ENCODE measurements at places on chromosomes 6 and 20.

DNA sequence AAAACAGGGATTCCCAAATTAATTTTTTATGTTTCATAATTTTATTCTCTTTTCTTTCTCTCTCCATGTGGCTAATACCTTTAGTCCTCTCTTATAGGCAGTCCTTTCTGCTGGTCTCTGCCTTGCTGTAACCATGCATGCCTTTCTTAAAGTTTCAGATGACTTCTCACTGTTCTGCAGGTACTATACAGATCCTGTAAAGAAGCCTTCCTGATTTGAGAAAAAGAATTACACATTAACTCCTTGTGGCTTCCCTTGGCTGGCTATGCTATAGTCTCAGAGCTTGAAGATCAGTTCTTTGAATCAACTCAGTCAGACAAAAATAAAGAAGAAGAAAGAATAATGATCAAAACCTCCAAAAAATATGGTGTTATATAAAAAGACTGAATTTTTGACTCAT, 7.3 kb upstream of the GPR63 start:
- no peak for DNase-seq

DNA sequence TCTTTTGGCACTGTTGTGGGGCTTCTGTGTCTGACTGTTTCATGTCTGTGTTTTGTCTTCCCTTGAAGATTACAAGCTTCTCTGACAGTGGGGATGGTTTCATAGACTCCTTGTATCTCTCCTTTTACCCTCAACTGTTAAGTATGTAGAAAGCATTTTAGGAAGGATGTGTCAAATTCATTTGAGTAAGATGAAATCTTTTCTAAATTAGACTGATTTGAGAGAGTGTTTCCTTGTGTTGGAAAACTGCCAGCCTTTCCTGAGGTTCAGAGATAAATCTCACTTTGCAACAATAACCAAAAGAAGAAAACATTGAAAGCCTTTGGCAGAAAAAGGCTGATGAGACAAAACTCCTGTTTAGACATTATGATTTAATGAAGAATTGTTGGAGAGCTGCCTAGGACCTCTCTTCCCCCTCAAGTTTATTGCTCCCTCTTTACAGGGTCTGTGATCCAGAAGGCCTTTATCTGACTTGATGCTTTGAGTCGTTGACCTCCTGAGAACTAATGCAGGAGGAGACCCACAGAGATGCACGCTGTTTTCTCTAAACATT, 68.3 kb downstream of the ANKS1A start:
- no peak for DNase-seq

DNA sequence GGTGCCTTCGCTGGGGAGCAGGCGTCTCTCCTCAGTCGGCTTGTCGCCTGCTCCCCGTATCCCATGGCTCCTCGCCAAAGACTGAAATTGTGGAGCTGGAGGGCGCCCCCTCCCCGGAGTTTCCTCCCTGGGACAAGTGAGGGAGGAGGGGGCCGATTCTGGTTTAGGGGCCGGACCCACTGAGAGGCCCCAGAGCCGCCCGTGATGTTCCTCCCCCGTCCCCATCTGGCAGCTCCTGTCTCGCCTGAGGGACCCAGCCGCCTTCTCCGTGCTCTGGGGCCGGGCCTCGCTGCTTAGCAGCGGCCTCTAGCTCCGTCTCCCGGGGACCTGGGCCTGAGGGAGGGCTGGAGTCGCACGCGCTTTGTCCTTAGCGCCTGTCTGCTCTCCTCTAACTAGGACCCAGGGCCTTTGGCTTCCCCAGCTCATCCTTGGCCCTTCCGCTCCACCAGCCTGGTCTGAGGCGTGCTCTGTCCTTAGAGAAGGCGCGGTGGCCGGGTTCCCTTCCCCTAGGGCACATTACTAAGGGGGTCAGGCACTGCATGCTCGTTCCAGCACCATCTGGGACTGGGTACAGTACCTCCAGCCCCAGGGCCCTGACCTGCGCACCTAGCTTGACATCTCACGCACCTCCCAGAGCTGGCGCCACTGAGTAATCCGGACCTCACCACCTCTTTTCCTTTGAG, 29.7 kb downstream of the SLC12A5 start:
- DNase-seq = peak; percentile 86

DNA sequence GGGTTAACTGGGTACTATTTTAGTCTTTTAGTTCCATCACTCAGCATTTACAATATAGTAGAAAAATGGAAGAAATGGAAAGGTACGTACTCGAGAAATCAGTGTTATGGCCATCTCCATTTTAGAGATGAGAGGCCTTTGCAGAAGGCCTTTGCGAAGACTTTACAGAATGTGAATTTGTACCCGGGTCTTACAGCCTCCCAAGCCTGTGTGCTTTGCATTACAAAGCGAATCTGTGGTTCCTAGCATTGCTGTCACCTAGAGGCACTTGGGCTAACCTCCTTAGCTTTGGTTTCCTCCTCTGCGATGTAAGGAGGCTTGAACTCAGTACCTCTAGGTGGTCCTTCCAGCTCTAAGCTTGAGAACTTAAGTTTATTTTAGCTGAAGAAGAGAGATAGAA, 10.9 kb downstream of the VAPB start:
- no peak for DNase-seq

GRCh38 chr6:40854592-40854991, 184.4 kb downstream of the UNC5CL start:
- no peak for DNase-seq

- no peak for DNase-seq
These were observed 10.0 kb upstream of the FAM210B start for GRCh38 chr20:56348746-56349145.

- no peak for DNase-seq
These were observed 74.2 kb upstream of the FUCA2 start for GRCh38 chr6:143585716-143586115.

DNA sequence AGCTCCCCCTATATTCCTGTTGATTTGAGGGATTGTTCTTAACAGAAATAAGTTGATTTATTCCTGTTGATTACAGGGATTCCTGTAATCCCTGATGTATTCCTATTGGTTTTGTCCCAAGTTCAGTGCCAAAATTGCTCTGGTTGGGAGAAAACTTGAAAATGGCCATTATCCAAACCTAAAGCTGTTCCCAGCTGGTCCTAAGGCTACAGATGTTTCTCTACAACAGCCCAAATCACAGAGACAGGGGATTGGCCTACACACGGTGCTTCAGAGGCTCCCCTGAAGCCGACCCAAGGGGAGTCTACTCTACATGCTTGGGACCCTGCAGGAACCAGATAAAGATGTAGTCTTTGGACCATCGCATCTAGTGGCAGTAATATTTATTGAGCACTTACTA, 99.0 kb upstream of the AKAP12 start:
- DNase-seq = no peak

GRCh38 chr6:26521600-26522391, 16.4 kb upstream of the HMGN4 start:
- DNase-seq = peak; percentile 71

DNA sequence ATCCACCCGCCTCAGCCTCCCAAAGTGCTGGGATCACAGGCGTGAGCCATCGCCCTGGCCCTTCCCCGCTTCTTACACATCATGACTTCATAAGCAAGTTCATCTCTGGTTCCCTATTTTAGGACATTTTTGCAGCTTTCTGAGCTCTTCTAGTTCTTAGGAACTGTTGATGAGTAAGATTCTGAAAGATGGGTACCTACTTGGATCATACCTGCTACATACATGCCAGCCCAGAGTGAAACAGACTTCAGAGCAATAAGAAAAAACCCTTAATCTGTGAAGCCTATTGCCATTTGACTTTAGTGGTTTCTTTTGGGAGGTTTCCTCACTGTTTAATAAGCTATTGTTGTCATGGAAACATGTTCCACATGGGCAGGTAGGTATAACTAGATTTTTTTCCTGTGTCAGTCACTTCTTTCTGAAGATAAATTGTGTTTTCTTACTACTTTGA, 27.9 kb upstream of the TMEM217 start:
- no peak for DNase-seq

- DNase-seq = no peak
These were observed 55.5 kb upstream of the THEMIS start for GRCh38 chr6:127956260-127956888.

DNA sequence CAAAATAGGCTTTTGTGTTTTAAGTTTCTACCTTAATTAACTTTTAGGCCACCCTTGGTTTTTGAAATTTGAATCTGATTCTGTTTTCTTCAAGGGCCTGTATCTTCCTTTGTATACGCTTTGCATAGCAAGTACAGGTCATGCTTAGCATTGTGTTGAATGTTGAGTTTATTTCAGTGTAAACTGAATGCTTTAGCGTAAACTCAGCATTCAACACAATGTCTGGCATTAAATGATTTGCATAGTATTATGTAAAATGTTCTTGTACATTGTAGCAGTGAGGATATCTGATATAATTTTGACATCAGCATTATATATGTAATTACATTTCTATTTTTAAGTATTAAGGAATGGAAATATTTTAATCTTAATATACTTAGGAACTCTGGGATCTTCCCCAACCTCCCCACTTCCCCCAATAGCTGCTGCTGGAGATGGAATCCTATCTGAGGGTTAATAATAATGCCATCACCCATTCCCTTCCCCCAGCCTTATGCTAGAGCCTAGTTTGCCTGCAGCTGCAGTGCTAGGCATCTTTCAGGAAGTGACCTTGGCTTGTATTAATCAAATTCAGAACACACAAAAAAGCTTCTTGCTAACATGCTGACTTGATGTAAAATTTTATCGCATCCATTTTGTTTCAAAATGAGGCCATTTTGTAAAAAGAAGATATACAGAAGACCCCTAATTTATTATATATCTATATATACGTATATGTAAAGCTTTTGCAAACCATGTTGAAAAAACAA, 73.1 kb downstream of the NCOA3 start:
- peak; percentile 9 for DNase-seq

DNA sequence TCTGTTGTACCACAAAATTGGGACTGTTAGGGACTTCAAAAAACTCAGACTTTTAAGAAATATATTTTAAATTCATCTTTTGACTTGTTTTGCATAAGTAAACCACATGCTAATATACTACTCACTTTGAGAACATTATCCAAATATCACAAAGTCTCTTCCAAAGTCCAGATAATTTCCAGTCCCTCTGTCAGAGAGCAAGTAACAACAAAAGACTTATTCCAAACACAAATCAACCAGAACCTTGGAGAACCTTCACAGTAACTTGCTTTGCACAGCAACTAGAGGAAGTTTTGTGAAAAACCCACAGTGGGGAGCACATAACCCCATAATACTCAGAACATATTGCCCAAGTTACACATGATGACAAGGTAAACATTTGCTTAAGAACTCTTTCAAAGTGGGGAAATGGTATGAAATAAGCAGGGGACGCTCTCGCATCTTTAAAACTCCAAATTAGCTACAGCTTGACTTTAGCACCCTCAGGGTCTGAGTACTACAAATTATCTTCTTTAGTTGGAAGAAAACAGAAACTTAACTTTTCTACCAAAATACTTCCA, 37.8 kb downstream of the CENPW start:
- no peak for DNase-seq

DNA sequence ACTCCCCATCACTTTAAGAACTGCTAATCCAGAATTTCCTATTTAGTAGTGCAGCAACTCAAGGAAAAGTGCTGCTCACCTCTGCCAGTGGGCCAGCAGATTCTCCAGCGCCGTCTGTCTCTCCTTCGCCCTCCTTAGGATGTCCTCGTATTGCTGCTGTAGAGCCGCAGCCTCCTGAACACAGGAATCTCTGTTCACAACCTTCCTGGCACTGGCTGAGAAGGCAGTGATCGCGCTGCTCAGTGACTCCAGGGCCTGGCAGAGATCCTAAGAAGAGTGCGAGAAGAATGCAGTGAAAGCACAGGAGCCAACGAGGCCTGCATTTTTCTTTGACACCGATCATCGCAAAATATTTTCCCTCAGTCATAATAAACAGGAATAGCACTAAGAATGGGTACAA, 209.0 kb downstream of the SYNE1 start:
- no peak for DNase-seq

DNA sequence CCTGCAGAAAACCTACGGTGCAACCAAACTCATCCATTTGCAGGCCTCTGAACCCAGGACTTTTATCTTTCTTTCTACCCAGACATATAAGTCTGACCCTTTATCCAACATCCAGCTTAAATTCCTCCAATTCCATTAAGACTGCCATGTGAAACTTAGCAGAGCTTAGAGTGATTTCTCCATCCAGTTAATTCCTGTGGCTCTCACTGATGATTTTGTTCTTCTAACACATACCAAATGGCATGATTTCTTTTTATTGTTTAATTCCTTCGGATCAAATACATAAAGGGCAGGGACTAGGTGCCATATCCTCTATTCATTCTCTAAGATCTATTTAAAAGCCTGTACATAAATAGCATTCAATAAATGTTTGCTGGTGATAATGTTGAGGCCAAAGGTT, 92.9 kb downstream of the TASP1 start:
- no peak for DNase-seq

DNA sequence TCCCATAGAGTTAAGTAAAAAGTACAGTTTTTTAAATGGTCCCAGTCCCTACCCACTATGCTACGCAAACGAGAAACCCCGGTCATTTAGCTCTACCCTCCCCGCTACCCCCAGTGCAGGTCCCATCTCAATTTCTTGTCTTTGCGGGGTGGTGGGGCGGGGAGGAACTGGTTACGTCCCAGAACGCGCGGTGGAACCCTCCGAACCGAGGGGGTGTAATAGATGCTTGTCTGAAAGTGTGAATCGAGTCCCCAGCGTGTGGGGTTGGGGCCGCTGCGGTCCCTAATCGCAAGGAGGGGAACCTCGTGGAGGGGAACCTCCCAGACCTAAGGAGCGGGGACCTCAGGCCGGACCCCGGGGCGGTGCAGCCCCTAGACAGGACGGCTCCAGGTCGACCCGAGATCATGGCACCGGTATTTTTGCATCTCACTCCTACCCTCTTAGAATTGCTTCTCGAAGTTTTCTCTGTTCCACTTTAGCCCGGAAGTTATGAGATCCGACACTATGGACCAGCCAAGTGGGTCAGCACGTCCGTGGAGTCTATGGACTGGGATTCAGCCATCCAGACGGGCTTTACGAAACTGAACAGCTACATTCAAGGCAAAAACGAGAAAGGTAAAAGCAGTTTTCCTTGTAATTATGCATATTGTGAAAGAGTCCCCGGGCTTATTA, 779 bp downstream of the HEBP2 start:
- no peak for DNase-seq

DNA sequence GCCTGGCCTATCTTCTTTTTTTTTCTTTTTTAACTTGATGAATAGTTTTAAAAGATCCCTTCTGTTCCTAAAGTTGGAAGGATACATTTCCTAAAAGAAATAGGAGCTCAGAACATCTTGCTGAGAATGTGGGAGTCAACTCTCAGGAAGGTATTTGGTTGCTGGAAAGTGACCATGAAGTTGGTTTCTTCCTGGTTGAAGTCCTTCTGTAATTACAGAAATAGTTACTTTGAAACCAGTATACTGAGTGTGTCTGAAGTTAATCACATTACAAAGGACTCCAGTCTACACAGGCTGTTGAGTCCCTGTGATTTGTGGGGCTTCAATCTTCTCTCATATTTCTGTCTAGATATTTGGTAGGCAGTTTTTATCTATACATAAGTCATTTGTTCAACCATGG, 9.8 kb upstream of the PLEKHG1 start:
- DNase-seq = no peak

GRCh38 chr6:21265730-21266044, 327.9 kb upstream of the SOX4 start:
- DNase-seq = no peak

- peak; percentile 48 for DNase-seq
These were observed 35.6 kb downstream of the ADGRF4 start for GRCh38 chr6:47733879-47734558.
